Activated naive CD8-positive, alpha-beta T cell treated with anti-CD3 and anti-CD28 coated beads, Interleukin-2, amount 50 U/mL, for 24 hours (primary cell): ENCODE measurements at places on chromosomes 1 and 21.

DNA sequence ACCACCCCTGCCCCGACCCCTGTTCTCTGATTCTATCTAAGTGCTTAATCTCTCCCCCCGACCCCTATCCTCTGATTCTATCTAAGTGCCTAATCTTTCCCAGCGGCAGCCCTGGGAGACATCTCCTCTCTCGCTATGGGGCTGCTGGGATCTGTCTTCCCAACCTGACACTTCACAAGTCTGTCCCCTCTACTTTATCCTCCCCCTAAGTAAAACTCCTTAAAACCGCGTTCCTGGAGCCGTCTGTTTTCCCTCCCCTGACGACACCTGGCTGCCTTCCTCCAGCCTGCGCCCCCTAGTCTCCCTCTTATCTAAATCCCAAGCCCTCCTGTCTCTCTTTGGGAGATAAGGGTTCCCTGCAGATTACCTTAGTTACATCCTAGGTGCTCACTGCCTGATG, 30.5 kb downstream of the EPHB2 start:
- no peak for DNase-seq

GRCh38 chr1:82299656-82300055, 498.9 kb downstream of the ADGRL2 start:
- DNase-seq = no peak

- DNase-seq = no peak
Observed at GRCh38 chr1:117061986-117062415, 1.9 kb downstream of the TTF2 start.

DNA sequence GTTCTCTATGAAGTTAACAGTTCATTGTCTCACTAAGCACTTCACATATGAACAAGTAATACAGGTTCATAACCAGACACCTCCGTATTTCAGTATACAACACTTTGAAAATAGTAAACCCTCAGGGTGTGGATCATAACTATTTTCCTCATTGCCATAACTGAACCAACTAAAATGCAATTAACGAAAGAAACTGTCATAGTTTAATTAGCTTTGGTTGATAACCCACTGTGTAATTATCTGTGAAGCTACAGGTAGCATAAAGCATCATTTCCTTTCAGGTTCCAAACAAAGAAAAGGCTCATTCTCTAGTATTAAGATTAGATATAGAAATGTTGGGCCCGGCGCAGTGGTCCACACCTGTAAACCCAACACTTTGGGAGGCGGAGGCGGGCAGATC, 58.5 kb downstream of the EIF4G3 start:
- no peak for DNase-seq

- no peak for DNase-seq
Observed at GRCh38 chr1:110163591-110163990, 13.3 kb downstream of the SLC6A17 start.

DNA sequence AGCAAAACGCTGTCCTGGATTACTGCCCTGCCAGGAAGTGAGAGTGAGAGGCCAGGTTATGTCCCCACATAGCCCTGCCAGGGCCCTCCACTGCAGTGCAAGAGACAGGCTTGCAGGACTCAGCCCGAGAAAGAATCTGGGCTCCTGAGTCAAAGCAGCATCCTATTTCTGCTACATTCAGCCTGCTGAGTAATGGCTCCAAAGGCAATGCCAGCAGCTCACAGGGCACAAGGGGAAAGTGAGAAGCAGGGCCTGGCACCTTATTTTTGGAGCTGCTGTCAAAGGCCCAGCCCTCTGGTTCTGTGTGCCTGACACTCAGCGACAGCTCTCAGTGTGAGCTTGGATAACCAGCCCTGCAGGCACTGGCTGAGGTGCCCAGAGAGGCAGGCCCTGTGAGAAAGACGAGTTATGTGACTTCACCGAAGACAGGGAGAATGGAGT, 83.9 kb downstream of the DTL start:
- DNase-seq = no peak

DNA sequence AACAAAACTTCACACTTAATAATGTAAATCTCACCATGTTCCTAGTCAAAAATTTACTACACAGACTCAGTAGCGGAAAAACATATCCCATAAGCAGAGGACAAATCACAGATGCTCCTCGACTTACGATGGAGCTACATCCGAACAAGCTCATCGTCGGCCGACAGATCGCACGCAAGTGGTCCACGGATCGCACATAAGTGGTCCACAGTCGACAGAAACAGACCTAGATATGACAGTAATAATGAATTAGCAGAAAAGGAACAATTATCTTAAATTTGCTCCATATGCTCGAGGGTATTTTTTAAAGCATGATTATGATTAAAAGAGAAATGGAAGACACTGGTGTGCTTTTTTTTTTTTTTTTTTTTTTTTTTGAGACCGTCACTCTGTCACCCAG, 36.3 kb downstream of the WDR4 start:
- no peak for DNase-seq
